ENCODE measurements at places on chromosomes 12 and 14.

DNA sequence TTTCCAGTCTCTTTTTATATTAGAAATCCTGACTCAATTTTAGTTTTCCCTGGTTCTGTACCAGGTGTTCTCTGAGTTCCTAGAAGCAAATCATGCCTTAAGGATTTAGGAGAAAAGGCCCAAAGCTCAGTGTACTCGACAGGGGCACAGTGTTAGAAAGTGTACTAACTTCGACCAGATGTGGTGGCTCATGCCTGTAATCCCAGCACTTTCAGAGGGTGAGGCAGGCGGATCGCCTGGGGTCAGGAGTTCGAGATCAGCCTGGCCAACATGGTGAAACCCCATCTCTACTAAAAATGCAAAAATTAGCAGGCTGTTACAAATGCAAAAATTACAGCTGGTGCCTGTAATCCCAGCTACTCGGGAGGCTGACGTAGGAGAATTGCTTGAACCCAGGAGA is 12.0 kb downstream of the VEZT start:
- no peak for DNase-seq

DNA sequence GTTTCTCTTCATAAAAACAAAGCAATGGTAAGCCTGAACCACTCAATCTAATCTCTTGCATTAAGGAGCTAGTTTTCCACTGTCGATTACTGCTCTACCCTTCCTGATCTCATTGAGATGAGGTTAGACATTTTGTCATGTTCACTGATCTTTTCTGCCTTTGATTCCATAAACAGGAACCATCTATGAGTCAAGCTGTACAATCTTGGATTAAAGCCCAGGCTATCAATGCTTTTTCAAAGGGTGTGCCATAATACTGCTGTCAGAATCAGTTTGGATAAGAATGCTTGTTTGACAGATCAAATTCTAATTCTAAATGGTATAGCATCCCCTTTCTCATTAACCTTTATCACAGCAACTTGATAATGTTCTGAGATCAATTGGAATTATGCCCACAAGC is 16.1 kb downstream of the GRIP1 start:
- no peak for DNase-seq

GRCh38 chr14:39228509-39229221 is 5.0 kb upstream of the MIA2 start:
- no peak for DNase-seq

GRCh38 chr12:58711974-58712373 is 208.3 kb downstream of the LRIG3 start:
- no peak for DNase-seq

- no peak for DNase-seq
Observed at GRCh38 chr14:68153275-68153674, 333.7 kb downstream of the RAD51B start.

- no peak for DNase-seq
Observed at GRCh38 chr12:108252523-108252922, 86.6 kb downstream of the CMKLR1 start.

DNA sequence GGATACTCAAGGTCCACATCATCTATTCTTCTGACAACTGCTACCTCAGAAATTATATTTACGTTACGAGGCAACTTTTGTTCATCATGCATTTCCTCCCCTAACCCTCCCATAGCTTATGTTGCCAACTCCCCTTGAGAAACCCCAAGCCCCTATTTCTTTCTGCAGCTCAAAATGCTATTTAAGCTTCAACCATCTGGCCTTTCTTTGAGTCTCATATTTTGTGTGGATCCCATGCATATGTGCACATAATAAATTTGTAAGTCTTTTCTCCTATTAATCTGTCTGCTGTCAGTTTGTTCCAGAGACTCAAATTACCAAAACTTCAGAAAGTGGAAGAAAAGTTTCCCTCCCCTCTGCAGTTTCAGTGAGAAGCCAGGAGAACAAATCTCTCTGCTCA is 444.1 kb downstream of the TRHDE start:
- no peak for DNase-seq

GRCh38 chr14:65860956-65861611 is 448.6 kb downstream of the FUT8 start:
- DNase-seq, result no peak

DNA sequence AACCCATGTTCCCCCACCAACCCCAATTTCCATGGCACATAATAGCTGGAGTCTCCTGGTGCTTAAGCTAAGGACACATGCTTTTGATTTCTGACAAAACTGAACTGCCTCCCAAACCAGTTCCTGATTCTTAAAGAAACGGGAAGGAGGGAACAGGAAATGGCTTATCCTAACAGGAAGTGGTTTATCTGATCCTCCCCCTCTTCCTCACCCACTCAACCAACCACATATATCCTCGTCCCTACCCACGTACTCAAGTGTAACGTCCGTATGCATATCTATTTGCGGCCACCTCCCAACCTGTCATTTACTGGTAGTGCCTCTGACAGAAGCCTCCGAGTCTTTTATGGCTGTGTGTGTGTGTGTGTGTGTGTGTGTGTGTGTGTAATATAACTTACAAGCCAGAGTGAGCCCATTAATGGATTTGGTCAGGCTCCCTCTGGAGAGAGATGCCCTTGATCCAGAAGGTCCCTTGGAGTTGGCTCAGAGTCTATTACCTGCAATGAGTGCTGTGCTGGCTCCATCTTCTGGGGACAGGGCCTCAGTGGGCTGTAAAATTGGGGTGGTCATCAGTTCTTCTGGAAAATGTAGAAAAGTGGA is 7.7 kb downstream of the DAZAP2 start:
- no peak for DNase-seq

GRCh38 chr12:131131077-131131807 is 177.5 kb downstream of the ADGRD1 start:
- no peak for DNase-seq

DNA sequence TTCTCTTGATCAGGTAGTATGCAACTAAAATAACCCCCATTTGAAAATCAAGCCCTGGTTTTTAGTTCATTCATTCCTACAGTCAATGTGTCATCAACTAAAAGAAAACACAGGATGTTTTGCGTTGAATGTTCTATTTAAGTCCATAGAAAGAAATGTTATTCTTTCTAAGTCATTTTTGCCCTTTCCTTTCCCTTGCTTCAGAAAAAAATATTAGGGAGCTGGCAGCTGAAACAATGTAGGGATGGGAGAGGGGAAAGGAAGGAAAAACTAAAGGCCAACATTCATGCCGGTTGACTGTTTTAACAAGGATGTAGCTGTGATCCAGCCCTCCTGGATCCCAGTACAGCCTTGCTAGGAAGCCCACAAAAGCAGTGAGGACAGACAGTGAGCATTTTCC is 155.1 kb downstream of the BTG1 start:
- DNase-seq, result no peak

DNA sequence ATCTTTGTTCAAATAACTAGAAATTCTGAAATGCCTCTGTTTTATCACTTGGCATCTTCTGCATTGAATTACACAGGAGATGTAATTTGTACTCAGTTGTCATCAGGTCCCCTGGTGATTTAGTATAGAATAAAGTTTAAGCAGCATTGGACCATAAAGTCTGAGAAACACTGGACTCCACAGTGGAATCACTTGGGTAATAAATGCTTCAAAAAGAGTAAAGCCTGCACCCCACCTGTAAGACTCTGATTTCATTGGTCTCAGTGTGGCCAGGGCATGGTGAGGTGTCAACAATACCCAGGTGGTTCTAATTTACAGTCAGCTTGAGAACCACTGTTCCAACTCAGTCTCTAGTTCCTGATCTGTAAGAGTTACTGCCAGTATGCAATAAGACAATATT is 148.9 kb downstream of the ITPR2 start:
- DNase-seq, result no peak

DNA sequence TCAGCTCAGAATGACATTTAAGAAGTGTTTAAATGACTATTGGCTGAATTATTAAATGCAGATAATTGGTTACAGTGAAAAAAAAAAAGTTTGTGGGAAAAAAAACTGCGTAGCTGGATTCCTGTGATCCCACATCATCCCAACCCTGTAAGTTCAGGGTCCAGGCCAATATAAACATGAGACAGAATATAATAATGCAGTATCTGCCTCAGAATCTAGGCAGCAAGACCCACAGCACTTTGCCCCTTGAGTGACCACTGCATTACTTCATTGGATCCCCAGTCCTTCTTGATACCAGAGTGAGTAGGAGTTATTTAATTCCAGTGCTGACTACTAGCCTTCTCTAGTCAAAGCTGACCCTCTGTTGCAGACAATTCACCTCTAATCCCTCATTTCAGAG is 272.6 kb downstream of the CCER1 start:
- no peak for DNase-seq

DNA sequence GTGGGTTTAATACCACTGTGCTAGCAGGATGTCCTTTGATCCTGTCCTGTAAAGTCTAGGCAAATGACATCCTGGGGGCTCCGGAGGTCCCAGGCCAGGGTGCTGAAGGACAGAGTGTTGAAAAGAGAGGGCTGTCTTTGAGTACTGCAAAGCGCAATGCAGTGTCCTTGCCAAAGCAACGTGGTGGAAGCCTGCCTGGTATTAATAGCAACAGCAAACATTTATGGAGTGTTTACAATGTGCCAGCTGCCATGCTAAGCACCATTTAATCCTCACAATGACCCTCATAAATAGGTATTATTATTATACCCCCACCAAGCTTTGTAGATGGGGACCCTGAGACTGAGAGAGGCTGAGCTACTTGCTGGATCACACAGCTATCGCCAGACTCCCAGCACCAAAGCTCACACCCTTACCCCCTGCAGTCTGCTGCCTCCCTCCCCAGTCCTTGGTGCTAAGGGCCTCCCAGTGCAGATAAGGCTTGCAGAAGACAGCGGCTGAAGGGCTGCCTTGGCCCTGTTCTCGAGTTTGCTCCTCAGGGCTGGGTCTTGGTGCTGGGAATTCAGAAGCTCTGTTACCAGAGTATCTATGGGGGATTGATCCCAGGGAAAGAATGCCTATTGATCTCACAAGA is 427.7 kb downstream of the FUT8 start:
- DNase-seq, result peak; percentile 91

GRCh38 chr14:69796797-69797500 is at the start of gene SLC10A1:
Gene SLC10A1 (minus strand): TSS chr14:69797241. CDS start chr14:69797155, 86 bp downstream.
- no peak for DNase-seq

- no peak for DNase-seq
Observed at GRCh38 chr14:31080484-31080883, 54.3 kb upstream of the STRN3 start.

DNA sequence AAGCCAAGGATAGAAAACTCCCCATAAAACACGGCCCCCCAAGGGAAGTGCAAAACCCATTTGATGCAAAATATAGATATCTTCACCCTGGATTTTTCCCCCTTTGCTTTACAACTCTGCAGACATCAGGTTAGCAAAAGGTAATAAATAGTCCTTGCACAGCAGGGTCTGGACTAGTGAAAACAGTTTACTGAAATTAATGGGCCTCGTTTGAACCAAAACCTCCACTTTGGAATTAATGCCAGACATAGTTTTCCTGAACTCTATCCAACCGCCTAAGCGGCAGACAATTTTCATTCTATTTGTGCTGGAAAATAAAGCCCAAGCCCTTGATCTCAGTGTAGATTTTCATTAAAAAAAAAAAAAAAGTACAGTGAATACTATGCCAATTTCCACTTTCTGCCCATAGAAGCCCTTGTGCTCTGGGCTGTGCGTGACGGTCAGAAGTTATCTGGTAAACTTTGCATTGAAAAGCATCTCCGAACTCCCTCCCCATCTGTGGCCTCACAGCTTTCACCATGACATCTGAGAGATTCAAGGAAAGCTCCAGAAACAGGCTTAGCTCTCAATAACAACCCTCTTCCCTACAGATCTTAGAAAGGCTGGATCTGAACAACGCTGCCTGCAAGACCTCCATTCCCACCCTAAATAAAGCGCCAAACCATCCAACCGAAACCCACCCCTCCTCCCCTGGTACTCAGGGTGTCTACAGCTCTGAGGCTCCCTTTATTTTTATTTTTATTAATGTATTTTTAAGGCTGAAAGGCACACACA is 11.0 kb upstream of the IRF2BPL start:
- peak; percentile 69 for DNase-seq

GRCh38 chr12:93115646-93116045 is 186.6 kb upstream of the EEA1 start:
- no peak for DNase-seq

- no peak for DNase-seq
Observed at GRCh38 chr12:44002607-44003006, 166.7 kb downstream of the TMEM117 start.

DNA sequence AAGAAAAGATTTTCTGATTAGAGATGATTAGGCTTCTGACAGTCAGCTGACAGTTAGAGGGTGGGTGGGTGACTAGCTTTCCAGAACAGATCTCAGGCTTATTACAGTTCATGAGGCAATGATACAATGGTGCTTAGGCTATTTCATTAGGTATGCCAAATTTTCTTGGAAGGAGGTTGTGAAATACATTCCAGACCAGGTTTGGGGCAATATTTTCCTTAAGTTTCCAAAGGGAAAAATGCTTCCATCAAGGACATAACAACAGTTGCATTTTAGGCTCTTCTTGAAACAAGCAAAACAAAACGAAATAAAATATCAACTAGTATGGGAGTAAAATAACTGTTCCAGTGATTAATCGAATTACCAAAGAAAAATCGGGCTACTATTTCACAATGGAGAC is 59.3 kb upstream of the CNTN1 start:
- DNase-seq, result no peak

DNA sequence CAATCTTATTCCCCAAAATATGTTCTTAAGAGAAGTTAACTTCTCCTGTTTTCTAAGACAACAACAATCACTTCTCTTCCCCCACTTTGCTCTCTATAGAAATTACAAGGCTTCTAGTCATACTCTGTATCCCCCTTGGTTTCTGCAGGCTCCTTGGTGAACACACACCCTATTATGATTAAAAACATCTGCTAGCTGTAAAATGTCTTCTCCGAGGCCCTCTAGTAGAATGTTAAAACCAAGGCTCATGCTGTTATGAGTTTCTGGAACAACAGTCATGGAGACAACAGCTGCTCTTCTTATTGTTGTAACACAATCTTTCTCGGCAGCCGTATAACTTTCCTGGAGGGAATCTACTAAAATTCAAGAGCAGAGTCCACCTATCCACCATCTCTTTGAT is 397.5 kb upstream of the CCDC196 start:
- DNase-seq, result no peak

DNA sequence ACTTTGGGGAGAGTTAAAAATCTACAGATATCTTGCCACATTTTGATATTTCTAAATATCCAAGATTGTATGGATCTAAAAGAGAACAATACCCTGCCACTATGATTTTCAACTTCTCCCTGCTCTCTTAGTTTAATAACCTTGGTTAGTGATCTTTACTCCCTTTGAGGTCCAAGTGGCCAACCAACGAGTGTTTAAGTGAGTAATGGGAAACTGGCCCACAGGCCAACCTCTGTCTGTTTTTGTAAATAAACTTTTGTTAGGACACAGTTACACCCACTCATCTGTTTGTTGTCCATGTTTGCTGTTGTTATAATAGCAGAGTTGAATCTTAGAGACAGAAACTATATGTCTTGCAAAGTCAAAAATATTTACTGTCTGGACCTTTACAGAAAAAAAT is 30.9 kb upstream of the NKX2-1 start:
- DNase-seq, result no peak

DNA sequence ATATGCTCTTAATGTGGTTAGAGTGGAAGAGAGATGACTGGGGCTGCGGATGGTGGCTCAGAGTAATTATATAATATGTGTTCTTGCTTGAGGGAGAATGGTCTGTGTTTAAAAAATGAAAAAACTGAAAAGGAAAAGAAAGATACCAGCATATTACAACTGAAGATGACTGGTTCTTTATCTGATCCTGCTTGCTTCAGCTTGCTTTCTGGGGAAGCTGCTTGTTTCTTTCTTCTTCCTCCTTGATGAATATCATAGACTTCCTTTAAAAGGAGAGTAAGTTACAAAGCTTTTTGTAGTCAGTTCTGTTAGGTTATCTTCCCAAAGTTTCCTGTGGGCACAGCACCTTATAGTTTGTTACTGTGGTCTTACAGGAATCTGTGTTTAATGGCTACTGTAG is 210.9 kb downstream of the ERC1 start:
- DNase-seq, result no peak

GRCh38 chr14:73748858-73749357 is 34.7 kb upstream of the PNMA1 start:
- DNase-seq, result no peak
